ENCODE measurements at places on chromosomes 3 and 15.

DNA sequence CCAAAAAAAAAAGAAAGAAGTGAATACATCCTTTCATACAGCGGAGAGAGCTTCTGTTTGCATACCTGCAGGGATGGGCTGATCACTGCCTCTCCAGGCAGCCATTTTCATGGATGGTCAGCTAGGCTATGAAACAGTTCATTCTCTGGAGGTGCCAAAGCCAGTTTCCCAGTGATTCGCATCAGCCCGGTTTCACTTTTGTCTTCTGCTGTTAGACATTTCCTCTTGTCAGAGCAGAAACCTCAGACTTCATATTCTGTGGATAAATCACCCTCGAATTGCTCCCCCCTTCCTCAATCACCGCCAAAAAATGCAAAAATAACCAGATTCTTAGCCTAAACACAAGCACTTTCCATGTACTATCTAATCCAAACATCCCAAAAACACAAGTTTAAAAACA, 225.6 kb downstream of the ADAMTS9 start:
- DNase-seq = no peak

DNA sequence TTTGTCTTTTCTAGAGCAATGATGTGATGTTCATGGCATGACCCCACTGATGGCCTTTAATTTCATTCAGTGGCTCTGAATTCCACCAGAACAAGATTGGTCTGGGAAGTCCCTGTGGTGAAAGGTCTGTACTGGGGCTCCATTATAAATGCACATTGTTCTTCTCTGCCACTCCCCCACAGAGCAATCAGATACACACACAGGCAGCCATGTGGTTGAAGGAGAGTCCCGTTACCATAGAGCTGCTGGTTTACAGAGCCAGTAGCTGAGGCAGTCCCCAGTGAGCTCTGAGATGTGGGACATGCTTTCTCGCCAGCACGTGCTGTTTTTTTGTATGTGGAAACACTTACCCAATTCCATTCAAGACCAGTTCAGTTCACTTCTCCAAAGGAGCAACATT, 172.7 kb upstream of the TRIM42 start:
- no peak for DNase-seq

- DNase-seq = peak; percentile 35
Observed at GRCh38 chr3:46129588-46130272, 78.4 kb downstream of the CCR1 start.

- no peak for DNase-seq
Observed at GRCh38 chr3:44893097-44893496, 18.7 kb downstream of the TGM4 start.

DNA sequence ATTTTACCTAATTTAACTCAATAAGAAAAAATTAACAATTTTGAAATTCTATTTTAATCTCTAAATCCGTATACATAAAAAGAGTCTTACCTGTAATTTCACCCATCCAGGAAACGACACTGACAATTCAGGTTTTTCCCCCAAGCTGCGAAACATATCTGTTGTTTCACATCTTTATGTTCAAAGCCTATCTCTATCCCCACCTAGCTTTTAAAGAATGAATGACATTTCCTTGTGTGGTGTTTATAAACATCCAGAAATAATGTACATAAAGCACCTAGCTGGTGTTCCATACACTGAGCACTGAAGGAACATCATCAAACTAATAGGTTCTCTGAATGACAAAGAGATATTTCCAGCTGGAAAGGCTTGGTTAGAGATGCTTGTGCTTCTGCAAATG, 867.8 kb downstream of the SQOR start:
- DNase-seq = no peak

GRCh38 chr3:122956693-122957455, 70.7 kb downstream of the SEMA5B start:
- no peak for DNase-seq

DNA sequence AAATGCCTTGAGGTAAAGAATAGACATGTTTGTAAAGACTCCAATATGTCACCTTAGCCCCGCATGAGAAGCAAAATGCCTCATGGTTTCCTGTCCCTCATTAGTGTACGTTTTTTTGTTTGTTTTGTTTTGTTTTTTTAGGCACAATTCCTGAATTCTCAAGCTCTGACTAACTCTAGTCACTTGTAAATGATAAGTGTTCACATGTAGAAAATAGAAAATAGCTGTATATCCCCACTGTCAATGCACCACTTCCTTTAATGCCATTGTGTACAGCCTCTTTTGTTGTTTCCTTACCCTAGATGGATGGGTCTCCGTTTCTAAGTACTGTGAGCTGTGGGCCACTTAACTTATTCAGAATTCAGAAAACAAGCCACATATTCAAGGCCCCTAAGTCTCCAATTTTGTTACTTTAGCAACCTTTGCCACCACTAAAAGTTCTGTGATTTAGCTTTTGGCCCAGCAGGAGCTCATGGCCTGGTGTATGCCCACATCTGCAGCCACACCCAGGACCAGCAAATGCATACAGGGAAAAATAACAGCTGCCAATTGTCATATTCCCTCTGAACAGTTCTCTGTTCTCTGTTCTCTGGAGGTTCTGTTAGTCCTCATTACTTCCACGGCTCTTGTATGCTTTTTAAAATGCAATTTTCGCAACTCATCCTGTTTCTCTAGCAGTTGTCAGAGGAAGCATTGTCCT, 655.5 kb downstream of the GBE1 start:
- DNase-seq = no peak

- DNase-seq = no peak
Observed at GRCh38 chr3:156059950-156060501, 60.4 kb upstream of the KCNAB1 start.

GRCh38 chr15:68348081-68348480, 70.5 kb downstream of the FEM1B start:
- no peak for DNase-seq

DNA sequence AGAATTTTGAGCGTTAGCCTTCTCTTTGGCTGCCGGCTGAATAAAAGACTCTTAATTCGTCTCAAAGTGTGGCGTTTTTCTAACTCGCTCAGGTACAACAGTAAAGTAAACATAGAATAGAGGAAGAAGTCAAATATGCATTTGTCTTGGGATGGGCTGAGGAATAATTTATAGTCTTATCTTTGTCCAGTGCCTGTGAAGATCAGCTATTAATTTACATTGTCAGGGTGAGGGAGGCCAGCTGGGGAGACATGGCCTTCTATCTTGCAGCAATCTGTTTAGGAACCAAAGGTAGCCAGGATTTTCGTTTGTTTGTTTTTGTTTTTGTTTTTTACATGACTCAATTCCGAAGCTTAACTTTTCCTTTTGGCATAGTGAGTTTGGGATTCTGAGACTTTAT, 100.2 kb downstream of the VPS8 start:
- DNase-seq = no peak

GRCh38 chr3:77354958-77355357, 315.1 kb downstream of the ROBO2 start:
- no peak for DNase-seq

DNA sequence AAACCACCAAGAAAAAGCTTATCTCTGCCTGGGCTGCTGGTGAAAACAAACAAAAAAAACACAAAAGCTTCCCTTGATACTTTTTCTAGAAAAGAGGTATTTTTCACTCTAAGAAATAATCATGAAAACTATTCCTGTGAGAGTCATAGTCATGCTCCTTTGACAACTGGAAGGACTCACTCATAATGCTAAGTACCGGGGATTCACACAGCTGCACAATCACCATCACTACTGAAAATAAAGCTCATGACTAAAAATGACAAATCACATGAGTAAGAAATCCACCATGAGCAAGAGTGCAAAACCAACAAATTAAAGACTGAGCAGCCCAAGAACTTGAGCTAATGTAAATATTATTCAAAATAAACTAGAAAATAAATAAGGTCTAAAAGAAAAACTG, 10.6 kb upstream of the POU1F1 start:
- peak; percentile 42 for DNase-seq

- peak; percentile 16 for DNase-seq
Observed at GRCh38 chr3:196115678-196116083, 33.8 kb upstream of the TFRC start.

- no peak for DNase-seq
Observed at GRCh38 chr3:60144071-60144470, 1094.2 kb upstream of the CFAP20DC start.

DNA sequence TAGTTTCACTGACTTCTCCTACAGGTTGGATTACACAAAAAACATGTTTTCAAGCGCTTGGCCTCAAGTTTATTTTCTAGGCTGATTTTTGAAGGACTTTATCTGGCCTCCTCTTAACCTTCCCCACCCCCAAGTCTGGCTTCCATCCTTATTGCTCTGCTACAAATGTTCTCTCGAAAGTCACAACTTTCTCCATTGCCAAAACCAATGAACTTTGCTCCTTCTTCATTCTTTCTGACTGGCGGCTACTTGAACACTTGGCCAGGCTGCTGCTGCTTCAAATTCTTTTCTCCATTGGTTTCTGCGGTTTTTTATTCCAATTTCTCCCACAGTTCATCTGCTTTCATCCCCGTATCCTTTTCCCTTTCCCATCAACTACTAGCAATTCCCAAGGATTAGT, 106.6 kb downstream of the TOP2B start:
- no peak for DNase-seq

DNA sequence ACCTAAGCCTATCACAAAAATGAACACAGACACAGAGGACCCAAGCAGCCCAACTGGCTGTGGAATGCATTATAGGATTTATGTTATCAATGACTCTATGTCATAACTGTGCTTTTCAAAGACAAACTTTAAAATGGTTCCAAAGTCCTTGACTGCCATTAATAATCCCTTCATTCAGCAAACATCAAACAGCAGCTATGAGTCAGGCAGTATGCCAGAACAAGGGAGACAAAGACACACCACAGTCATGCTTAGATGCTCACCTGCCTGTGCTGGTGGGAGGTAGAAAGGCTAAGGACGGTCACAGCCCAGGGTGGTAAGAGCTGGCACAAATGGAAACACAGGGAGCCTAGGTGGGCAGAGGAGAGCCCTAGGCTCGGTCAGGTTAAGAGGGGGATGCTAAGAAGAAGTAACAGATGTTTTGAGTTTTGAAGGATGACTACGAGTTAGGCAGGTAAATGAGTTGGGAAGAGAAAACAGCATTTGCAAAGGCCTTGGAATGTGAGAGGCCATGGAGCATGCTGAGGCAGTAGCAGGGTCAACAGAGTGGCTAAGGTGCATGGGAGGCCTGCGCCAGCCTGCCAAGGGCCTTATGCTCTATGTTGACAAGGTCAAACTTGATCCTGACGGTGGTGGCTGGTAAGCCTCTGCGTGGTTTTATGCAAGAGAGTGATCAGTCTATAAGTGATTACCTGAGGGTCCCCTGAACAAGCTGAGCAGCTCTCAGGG, 23.0 kb downstream of the NMNAT3 start:
- no peak for DNase-seq

DNA sequence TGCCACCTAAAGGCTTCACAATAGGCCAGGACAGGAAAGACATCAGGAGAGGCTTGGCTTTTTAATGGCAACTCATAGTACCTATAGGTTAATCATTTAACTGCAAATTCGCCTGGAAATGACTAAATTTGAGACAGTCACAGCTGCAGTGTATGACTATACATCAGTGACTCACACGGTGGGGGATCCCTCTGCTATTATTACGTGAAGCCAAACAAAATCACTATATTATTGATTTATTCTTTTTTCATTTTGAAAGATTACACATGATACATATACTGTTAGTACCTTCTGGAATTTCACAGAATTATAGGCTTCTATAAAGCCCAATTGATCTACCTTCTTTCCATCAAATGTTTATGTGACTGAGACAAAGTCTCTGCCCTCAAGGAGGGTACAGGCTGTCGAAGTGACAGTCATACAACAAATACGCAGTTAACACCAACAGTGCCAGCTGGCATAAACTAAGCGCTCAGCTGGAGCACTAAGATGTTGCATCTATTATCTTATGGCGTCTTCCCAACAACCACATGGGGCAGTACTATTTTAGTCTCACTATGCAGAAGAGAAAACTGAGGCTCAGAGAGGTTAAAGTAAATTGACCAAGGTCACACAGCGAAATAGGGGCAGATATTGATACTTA, 82.0 kb upstream of the LMOD3 start:
- peak; percentile 93 for DNase-seq

DNA sequence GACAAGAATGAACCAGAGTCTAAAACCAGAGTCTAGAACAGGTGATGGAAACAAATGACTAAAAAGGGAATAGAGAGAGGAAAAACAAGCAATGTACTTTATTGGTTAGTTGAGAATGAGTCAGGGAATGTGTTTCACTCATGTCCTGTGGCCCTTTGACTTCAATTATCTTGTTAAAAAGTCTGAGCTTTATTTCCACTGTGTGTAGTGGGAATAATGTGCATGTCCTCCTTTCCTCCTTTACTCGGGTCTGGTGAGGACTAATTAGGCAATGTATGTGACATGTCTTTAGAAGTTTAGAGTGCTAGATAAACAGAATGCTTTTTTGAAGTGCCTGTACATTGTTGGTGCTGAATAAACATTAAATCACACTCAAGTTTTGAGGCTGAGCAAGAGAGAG, 21.3 kb downstream of the LSAMP start:
- DNase-seq = no peak

GRCh38 chr15:28114721-28115622, 15.9 kb upstream of the OCA2 start:
- DNase-seq = no peak

DNA sequence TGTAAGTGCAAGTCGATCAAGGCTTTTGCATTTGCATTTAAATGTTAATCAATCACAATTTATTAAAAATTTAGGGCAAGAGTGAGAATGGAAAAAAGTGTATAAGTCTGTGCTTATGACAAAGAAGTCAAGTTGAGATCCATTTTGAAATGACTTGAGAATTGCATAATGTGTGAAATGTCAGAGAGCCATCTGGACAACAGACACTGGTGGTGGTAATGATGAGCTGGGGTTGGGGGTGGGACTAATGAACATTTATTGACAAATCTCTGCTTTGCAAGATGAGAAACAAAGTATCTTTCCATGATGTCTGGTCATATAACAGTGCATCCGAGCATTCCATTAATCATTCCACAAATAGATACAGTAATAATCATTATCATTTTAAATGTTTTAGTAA, 89.4 kb upstream of the ZBTB20 start:
- no peak for DNase-seq

- DNase-seq = no peak
Observed at GRCh38 chr15:101537483-101538080, 48.1 kb upstream of the PCSK6 start.

- DNase-seq = peak; percentile 32
Observed at GRCh38 chr3:46955801-46956259, 20.7 kb downstream of the CCDC12 start.

GRCh38 chr3:66153481-66154443, 67.0 kb upstream of the SLC25A26 start:
- no peak for DNase-seq
